Airway epithelial cell (primary cell): ENCODE measurements at places on chromosomes 2 and 18. TPM values are rescaled to one million over a fixed set of nuclear protein-coding genes. Genes with fewer than 3 reads are reported as not detected.

The ERFE gene
- 0.56 and 2.0 TPM in 2 replicates for total RNA-seq

The PROC gene
- total RNA-seq, result 1.3 and 2.4 TPM in 2 replicates

The FAM228A gene
- 0.28 TPM in 1 of 2 replicates, not detected in the other for total RNA-seq

The HOXD13 gene
- not detected in 2 replicates for total RNA-seq
